Gastrocnemius medialis (tissue), 4 donors: ENCODE measurements at places on chromosomes 13 and 19. TPM values are rescaled to one million over a fixed set of nuclear protein-coding genes. Genes with fewer than 3 reads are reported as not detected.

Gene EPSTI1
- total RNA-seq = 2.0 TPM

Gene ICAM5
- not detected for total RNA-seq

Gene ZNF541
- not detected for total RNA-seq

Gene PABPC3
- total RNA-seq = not detected

Gene RNF225
- total RNA-seq = not detected

Gene MAN2B1
- 30.7 TPM for total RNA-seq

Gene APOC4
- total RNA-seq = not detected

Gene ILF3
- 67.3 TPM for total RNA-seq

Gene UPK1A
- not detected for total RNA-seq

Gene C1QTNF9
- 1.8 TPM for total RNA-seq

Gene CXCL17
- total RNA-seq = not detected

Gene SRRM5
- not detected for total RNA-seq

Gene GARIN5A
- total RNA-seq = 1.9 TPM

Gene ZNF865
- 23.4 TPM for total RNA-seq

Gene SOX1
- not detected for total RNA-seq

Gene CD37
- 2.6 TPM for total RNA-seq

Gene WDR88
- total RNA-seq = not detected

Gene PCSK4
- 0.12 TPM for total RNA-seq

Gene SIGLEC10
- 1.3 TPM for total RNA-seq

Gene OVOL3
- total RNA-seq = not detected

Gene PROZ
- total RNA-seq = not detected

Gene DIS3
- 17.6 TPM for total RNA-seq

Gene TMEM38A
- 232 TPM for total RNA-seq

Gene GSX1
- total RNA-seq = not detected

Gene HSPBP1
- 41.7 TPM for total RNA-seq

Gene FBN3
- total RNA-seq = 0.15 TPM

Gene UHRF1
- 0.69 TPM for total RNA-seq

Gene ZNF441
- 1.1 TPM for total RNA-seq

Gene WDR62
- 0.20 TPM for total RNA-seq

Gene LAIR1
- total RNA-seq = 2.9 TPM

Gene STK11
- total RNA-seq = 194 TPM

Gene TMEM86B
- 0.87 TPM for total RNA-seq

Gene PEAK3
- total RNA-seq = 0.11 TPM

Gene ZNF230
- 4.5 TPM for total RNA-seq

Gene ZNF571
- total RNA-seq = 1.5 TPM

Gene ZNF418
- 0.52 TPM for total RNA-seq

Gene ACP7
- total RNA-seq = not detected

Gene IGFL3
- total RNA-seq = not detected

Gene ZNF709
- 0.67 TPM for total RNA-seq

Gene ZNF497
- total RNA-seq = 0.36 TPM

Gene PDE4C
- 2.6 TPM for total RNA-seq

Gene MYO16
- total RNA-seq = not detected

Gene SYCN
- not detected for total RNA-seq

Gene PRX
- total RNA-seq = 3.4 TPM

Gene RLN3
- not detected for total RNA-seq

Gene SPATA13
- total RNA-seq = 3.5 TPM

Gene ERFL
- total RNA-seq = not detected

Gene ZNF536
- not detected for total RNA-seq

Gene MISP3
- total RNA-seq = 1.8 TPM

Gene SYT5
- not detected for total RNA-seq

Gene KBTBD7
- 5.1 TPM for total RNA-seq

Gene ZNF793
- total RNA-seq = 0.35 TPM

Gene USHBP1
- total RNA-seq = 7.1 TPM

Gene SLC1A6
- total RNA-seq = not detected

Gene TUBA3C
- not detected for total RNA-seq

Gene PIN1
- total RNA-seq = 84.7 TPM

Gene SSC5D
- 2.2 TPM for total RNA-seq
